ENCODE measurements at places on chromosomes 6 and 20. TPM values are rescaled to one million over a fixed set of nuclear protein-coding genes. Genes with fewer than 3 reads are reported as not detected.

OLIG3 gene
- total RNA-seq: not detected

THEMIS gene
- not detected for total RNA-seq

DNA sequence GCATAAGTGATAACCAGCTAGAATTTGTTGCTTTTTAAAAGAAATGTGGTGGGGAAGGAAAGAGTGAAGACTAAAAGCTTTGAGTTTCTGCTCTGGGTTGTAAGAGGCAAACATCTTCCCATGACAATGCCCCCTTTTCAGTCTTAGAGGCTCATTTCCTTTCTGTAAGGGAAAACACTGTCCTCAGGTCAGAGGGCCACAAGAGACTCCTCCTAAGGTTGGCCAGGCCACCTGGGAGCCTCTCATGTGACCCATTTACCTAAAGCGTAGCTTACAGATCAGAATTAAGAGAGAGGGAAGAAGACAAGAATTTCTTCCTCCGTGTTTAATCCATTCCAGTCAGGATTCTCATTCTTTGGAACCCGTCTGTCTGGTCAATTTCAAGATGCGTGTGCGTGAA, 220.4 kb upstream of the HEY2 start:
- DNase-seq: no peak

DNA sequence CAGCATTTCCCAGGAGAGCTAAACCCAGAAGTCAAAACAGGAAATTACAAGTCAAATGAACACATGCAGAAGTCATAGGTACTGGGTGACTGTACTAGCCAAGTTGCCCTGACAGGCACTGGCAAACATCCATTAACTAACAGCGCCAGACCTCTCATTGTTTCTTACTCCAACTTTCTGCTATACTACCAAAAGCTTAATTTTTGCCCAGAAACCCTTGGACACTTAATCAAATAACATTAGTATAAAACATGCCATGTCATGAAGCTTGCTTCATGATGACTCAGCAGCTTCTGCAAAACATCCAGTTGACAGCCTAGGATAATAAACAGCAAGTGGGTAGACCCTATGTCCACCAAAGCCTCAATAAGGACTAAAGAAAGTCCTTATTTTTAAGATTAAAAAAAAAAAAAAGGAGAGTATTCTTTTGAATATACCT, 3.5 kb downstream of the NUP153 start:
- peak; percentile 50 for DNase-seq

- peak; percentile 56 for DNase-seq
These were observed 17.8 kb upstream of the HMGN4 start for GRCh38 chr6:26520237-26520849.

PHACTR3 gene
- not detected for total RNA-seq

GRCh38 chr6:106490974-106491373, 130.5 kb downstream of the CRYBG1 start:
- DNase-seq: no peak
